ENCODE measurements at places on chromosomes 5 and 9.

DNA sequence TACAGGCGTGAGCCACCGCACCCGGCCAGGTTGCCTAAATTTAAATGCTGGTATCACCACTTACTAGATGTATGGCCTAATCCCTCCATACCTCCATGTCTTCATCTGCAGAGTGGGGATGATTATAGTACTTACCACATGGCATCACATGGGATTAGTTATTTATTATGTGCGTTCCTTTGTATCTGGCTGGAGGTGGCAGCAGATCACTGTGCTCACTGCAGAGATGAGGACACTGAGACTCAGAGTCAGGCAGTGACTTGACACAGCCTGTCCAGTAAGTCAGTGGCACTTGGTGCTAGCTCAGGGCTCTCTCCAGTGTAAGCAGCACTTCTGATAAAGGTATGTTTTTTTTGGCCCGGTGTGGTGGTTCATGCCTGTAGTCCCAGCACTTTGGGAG, 38.4 kb upstream of the HAND1 start:
- DNase-seq: no peak

DNA sequence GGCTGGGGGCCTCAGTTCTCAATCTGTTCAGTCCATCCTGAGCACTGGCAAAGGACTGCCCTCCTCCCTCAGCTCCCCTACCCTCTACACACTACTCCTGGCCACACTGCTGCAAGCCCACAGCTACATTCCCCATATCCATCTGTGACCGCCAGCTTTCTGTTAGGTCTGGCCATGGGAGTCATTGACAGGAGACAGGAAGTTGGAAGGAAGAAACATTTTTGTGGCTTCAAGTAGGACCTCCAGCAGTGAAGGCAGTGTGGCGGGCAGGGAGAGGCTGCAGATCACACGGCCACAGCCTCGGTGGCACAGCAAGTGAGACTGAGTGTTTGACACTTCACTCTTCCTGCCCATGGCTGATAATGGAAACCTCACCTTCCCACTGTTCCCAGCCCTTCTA, 55.9 kb downstream of the SECISBP2 start:
- no peak for DNase-seq

DNA sequence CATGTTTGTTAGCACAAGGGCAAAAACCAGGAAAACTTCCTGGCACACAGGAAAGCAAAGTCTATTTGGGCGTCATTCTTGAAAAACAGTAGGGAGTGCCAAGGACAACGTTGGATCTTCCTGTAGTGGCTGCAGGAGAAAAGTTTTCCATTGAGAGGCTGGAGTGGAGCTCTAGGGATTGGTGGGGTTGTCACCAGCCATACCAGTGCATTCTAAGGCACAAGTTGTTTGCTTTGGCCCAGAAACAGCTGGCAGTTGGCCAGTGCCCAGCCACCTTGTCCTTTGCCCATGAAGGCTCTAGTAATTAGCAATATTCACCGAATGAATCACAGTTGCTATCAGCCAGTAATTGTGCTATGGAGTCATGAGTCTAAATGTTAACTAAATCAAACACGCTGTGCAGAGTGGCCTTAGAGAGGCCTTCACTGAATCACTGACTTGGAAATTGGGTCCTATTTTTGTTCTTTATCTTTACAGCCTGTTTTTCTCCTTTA, 26.4 kb downstream of the TNFSF15 start:
- no peak for DNase-seq

GRCh38 chr5:149049371-149049781, 13.5 kb downstream of the SH3TC2 start:
- no peak for DNase-seq

- no peak for DNase-seq
These were observed 291.8 kb upstream of the DAB2 start for GRCh38 chr5:39716532-39717028.

DNA sequence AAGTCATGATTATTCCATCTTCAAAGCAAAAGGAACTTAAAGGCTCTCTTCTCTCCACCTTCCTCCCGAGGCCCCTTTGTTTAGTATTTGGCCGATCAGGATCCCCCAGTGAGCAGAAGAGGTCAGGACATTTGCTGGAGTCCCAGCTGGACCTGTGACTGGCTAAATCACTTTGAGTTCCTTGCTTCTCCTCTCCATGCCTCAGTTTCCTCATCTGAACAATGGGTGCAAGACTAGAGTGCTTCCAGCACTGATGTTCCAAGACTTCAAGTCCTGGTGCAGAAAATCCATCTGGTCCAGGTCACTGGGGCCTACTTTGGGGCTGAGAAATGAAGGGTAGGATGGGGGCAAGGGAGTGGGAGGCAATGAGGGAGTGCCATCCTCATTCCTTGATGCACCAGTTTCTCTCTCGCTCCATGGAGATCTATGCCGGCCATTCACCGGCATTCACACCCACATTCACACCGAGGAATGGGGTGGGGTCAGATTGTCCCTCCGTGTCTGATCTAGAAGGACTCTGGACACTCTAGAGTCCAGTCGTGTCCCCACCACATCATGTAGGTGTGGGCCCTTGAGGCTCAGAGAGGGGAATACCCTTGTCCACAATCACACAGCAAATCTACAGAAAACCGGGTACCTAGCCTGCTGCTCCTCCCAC, 38.7 kb upstream of the IL17B start:
- peak; percentile 27 for DNase-seq

GRCh38 chr5:126499278-126499677, 76.1 kb downstream of the GRAMD2B start:
- DNase-seq: no peak

GRCh38 chr5:168529374-168530234, 499 bp downstream of the FBLL1 start:
- no peak for DNase-seq

- no peak for DNase-seq
These were observed 73.1 kb downstream of the TRPM3 start for GRCh38 chr9:71048280-71048679.

- DNase-seq: no peak
These were observed 107.0 kb upstream of the GPR151 start for GRCh38 chr5:146623009-146623408.

- DNase-seq: no peak
These were observed 40.8 kb upstream of the CLK4 start for GRCh38 chr5:178667688-178668087.

- DNase-seq: no peak
These were observed 12.2 kb upstream of the ALDH1B1 start for GRCh38 chr9:38380230-38380871.

DNA sequence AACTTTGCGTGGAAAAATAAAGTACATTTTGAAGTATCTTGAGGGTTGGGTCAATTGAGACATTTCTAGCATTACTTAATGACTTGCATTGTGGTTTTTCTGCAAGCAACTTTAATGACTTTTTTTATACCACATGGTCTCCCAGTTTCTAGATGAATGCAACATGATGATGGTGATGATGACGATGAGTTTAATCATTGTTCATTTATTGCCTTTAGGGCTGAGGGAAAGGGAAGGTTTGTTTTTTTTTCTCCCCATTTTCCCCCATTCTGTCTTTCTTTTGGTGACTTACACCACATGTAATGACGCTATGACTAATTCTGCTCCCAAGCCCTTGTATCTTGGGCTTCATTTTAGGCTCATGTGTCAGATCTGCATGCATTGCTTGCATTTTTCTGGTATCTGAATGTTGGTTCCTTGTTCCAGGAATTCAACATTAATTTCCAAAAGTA, 57.7 kb upstream of the NXNL2 start:
- DNase-seq: no peak

GRCh38 chr9:127075624-127076372, 46.6 kb downstream of the ANGPTL2 start:
- no peak for DNase-seq

DNA sequence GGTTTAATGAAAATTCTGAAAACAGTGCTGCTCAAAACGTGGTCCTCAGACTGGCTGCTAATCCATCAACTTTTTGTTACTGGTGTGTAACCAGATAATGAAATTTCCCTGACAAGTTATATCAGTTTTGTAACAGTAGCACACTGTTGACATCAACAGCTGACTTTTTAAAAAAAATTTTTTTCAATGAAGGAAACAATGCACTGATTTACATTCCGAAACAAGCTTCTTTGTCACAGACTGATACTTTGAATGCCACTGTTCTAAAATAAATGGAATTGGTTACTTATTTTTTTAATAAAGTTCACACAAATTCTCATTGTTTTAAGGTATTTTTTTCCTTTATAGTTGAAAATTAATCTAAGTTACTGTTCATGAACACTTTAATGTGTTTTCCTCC, 169.1 kb downstream of the NIPBL start:
- no peak for DNase-seq

GRCh38 chr9:113943112-113944009, 67.3 kb downstream of the ZNF618 start:
- no peak for DNase-seq

DNA sequence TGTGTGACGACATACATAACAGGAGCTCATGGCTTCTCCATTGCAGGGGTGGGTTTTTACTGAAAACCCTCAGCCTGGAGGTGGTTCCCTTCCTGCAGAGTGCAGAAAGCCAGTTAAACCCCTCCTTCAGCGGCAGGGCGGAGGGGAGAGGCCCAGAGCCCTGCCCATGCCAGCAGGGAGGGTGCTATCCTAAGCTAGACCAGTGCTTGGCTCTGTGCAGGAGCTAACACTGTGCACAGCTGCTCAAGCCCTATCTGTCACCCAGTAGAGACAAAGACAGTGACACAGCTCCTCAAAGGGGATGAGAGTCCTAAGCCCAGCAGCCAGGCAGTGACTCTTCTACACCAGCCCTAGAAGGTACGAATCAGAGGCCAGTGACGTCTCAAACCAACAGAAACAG, 70.0 kb upstream of the ZSWIM6 start:
- no peak for DNase-seq

DNA sequence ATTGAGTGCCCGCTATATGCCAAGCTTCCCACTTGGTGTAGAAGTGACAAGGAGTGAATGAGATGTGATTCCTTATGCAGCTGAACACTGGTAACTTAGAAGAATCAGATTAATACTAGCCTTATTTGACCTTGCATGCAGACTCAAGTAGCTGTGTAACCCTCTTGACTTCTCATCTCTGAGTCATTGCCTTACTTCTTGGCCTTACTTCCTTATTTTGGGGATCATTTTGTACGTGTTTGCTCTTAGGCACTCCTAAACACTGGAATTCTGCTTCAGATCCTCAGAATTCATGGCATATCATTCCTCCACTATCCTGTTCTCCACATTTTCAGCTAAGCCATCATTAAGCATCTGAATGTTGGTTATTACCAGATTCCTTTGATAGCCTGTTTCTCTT, 948.9 kb upstream of the ARRDC3 start:
- no peak for DNase-seq

GRCh38 chr5:61941637-61942036, 364.4 kb upstream of the KIF2A start:
- no peak for DNase-seq

- DNase-seq: peak; percentile 77
These were observed 4.2 kb upstream of the NRARP start for GRCh38 chr9:137306066-137306849.

DNA sequence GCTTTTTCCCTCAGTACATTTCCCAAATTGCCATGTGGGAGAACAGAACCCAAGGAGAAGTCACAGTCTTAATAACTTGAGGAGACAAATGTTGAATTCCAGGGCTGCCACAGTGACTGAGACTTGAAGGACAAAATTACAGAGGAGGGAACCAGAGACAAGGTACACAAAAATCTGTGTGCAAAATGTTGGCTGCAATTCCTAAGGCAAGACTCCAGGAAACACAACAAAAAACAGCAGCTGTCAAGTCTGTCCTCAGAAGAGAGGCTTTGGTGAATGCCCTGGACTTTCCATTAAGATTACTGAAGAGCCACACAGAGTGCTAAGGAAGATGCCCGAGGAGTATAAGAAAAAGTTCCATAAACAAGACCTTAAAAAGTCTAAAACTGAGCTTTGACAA, 21.1 kb downstream of the AP3B1 start:
- DNase-seq: no peak

GRCh38 chr5:9340085-9340484, 205.8 kb downstream of the SEMA5A start:
- no peak for DNase-seq

- no peak for DNase-seq
These were observed 136.3 kb upstream of the BASP1 start for GRCh38 chr5:17081142-17081541.

- DNase-seq: no peak
These were observed 32.2 kb downstream of the LNPEP start for GRCh38 chr5:96968074-96968473.

DNA sequence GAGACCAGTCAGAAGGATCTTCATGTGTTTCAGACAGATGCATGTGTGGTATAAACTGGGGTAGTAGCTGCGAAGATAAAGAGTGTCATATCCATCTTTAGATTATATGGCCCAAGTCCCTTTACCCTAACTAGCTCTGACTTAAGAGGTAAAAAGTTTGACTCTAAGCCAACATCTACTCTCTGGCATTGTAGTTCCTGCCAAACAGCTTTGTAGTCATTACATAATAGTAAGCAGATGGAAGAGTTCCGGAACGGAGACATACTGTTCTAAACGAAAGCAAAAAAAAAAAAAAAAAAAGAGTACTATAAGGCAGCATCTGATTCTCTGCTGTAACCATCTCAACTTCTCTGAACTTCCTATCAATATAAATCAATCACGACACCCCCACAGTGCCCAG, 48.8 kb downstream of the CEMIP2 start:
- DNase-seq: no peak

DNA sequence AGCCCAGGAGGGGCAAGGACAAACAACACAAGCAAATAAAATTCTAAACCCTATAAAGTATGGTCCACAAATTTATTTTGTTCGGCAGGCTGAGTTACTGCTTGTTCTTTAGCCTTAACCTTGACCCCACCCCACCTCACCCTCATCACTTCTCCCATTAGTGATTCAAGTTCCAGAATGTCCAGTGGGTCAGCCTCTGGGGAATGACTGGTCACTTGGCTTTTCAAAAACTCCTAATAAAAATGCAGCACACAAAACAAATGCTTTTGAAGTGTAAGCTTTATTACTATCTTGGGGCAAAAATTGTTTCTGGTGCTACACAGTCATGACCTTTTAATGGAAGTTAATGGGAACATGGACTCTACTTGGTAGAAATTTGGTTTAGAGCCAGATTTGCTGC, 142.1 kb downstream of the MPDZ start:
- DNase-seq: no peak

DNA sequence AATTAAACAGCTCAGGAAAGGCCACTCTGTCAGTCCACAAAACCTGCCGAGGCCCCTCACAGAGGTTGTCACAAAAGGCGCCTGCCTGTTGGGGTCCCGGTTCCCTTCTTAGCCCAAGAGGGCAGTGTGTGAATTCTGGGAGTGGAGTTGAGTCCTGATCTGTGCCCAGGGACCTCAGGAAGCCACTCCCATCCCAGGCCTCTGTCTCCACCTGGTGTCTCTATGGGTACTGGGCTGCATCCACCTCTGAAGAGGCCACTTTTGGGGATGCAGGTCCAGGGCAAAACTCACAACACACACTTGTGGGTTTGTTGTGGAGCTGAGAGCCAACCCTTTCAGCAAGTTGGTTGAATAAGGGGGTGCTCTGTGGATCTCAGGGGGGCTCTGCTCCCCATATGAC, 74.3 kb upstream of the STXBP1 start:
- DNase-seq: no peak

DNA sequence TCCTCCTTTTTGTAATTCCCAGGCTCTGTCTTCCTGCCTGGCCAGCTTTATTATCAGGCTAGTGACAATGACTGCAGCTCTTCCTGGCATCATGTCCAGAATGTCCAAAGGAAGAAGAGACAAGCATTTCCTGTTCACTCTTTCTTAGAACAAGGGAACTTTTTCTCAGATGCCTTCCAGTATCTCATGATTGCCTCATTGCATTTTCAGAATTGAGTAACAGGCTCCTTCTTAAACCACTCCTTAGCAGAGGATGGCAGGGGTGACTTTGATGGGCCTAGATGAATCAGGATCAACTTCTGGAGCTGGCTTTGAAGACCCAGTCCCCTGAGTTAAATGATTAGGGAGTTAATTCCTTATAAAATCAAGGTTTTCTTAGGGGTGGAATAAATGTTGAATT, 92.9 kb upstream of the RASGRF2 start:
- DNase-seq: no peak

Measured in spleen (tissue), 13 donors.